ENCODE measurements at places on chromosomes 13 and 19.

DNA sequence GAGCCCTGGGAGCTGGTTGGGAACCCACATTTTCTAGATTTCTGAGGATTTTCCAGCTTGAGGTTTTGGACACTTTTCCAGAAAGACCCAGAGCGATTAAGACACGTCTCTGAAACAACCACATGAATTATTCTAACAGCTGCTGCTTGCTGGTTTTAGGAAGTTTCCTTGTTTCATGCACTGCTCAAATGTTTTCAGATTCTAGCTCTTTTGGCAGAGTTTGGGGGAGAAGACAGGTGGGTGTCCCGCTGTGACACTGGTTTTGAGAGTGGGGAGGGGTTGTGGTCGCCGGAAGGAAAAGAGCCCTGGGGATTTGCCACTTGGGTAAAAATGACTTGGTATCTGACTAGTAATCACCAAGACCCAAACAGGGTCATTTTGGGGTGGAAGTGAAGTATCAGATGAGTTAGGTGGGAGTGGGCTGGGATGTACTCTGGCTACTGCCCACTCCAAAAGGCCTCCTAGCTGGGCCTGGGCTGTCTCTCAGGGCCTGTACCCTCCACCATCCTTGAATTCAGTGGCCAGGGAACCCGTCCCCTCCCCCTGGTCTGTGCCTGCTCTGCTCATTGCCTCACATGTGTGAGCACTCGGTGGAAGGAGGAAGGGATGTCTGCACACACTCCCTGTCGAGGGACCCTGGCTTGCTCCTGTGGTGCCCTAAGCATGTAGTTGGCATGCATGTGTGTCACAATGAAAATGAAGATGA lies 13.2 kb downstream of the GATAD2A start:
- DNase-seq, result no peak

DNA sequence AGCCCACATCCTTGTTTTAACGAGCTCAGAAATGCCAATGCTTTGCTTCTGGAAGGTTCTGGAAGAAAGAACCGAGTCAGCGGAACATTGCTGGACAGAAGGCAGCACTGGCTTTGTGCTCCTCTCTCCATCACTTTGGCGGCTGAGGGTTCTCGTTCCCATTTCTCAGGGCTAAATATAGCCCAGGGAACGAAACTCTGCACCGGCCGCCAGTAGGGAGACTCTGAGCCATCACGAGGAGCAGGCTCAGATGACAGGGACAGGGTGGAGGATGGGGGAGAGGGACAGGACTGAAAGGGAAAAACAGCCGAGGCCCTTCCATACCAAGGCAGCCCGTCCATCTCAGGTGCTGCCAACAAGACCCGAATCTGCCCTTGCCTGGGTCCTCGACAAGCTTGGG lies 166.4 kb downstream of the CACNA1A start:
- no peak for DNase-seq

DNA sequence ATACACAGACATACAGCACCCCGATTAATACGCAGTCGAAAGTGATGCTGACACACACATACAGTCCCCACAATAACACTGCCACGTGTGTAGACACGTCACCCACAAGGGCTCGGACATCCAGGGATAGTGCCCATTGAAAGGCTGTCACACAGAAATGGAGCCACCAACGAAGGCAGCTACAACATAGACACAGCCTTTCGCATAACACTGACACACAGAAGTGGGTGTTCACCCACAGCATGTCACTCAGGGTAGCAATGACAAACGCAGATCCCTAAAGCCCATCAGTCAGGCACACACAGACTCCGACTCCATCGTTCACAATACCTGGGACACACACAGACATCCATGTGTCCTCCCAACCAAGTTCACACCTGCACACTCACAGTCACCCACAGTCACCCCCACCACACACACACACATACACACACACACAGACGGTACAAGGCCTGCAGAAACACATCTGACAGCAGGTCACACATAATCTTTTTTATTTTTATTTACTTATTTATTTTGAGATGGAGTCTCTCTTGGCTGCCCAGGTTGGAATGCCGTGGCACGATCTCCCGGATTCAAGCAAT lies 10.4 kb upstream of the NANOS3 start:
- no peak for DNase-seq

- no peak for DNase-seq
Observed at GRCh38 chr13:44734201-44734707, 158.1 kb upstream of the TSC22D1 start.

GRCh38 chr13:28353679-28354078 lies 141.2 kb downstream of the FLT1 start:
- no peak for DNase-seq

GRCh38 chr13:112759827-112760226 lies 70.0 kb downstream of the ATP11A start:
- DNase-seq, result no peak

DNA sequence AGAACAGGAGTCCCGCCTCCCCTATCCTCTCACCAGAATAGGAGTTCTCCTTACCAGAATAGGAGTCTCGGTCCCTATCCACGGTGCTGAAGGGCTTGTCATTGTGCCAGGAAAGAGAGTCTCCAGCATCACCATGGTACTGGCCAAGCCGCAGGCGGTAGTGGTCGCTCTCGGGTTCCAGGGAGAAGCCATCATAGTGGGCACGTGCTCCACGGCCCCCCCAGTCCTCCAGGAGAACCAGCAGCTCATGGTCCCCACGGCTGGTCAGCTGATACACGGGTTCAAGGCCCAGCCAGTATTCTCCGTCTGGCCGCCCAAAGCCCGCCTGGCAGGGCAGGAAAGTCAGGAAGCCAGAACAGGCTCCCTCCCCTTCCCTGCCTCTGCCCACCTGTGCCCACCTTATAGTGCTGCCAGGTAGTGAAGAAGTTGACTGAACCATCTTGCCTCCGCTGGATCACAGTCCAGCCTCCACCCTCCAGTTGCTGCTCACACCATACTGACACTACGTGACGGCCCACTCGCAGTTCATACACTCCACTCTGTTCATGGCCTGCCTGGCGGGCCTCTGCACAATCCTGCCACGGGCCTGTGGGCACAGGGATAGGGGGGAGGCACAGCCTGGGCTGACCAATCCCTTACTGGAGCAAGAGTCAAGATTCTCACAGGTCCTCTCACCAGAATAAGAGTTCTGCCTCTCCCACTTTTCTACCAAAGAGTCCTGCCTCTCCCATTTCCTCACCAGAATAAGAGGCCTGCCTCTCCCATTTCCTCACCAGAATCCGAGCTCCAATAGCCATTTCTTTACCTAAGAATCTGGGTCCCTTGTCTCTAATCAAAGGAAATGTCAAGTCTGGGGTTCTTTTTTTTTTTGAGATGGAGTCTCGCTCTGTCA lies 7.4 kb downstream of the SHFL start:
- DNase-seq, result no peak

DNA sequence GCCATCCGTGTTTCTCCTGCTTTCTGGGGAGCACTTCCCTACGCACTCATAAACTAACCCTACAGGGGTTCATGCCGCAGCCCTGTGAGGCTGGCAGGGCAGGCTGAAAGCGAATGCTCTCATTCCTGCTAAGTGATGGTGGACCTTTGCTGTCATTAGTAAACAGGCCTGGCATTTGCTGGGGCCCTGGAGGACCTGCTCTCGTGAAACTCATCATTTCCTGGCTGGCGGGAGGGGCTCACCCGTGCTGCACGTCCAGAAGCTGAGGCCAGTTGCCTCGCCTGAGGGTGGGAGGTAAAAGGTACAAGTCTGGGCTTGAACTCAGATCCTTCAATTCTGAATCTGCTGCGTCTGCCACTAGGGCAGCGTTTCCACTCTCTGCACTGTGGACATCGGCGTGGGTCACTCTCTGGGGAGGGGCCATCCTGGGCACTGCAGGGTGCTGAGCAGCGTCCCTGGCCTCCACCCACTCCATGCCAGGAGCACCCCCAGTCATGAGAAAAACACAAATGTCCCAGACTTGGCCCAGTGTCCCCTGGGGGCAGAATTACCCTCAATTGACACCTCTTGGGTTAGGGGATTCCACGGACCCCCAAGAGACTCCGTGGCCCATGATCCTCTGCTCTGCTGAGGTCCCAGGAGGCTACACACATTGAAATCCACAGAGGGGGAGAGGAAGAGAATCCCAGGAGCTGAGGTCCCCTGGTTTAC lies 7.0 kb downstream of the MOB3A start:
- no peak for DNase-seq

DNA sequence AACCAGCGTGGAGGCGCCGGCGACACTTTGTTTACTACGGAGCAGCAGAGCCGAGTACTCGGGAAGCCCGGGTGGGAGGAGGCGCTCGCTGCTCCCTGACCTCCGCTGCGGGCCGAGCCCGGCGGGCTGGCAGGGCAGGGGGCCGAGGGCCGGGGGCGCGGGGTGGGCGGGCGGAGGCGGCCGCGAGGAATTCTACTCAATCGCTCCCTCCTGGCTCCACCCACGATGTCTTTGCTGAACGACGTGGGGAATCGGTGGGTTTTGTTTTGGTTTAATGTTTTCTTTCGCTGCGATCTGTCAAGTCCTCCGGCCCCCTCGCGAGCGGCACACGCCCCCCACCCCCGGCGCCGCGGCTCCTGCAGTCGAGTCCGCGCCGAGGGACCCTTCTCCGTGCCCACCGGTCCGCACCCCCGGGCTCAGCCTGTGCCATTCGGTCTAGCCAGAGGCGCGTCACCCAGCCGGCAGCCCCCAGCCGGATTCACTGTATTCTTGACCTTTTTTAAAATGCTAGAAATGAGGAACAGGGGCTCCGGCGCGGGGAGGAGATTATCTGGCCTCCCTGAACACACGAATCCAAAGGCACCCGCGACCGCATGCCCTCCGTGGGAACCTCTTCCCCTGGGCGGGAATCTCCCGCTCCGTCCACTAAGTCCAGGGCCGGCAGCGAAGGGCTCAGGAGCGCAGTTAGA lies 636 bp upstream of the FOXO1 start:
- no peak for DNase-seq

DNA sequence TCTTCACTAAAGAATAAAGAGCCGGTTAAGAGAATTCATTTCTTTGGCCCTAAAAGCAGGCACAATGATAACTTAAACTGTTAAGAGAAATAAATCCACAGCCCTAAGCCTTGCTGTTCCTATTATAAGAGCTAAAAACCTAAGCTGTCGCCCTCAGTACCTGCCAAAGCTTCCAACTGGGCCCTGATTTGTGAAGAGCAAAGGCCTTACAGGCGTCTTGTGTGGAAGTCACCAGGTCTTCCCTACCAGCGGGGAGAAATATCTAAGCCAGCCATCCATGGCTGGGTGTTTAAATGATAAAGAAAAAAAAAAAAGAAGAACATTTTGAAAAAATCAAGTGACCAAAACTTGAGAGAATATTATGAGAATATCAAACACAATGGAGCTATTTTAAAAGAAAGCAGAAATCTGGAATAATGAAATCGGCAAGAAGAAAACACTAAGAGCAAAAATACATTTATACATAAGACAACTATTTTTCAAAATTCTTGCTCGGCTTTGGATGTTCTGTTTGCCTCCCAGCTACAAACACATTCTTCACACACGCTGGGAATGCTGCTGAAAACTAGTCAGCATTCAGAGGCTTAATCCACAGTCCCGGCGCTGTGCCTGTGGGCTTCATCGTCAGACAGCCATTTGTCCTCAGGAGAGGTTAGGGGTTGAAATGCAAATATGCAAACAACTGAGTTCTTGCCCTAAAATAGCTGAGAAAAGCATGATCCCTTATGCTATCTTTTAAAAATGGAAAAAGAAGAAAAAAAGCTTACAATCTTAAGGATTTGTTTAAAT lies 89.8 kb upstream of the LSM14A start:
- no peak for DNase-seq

GRCh38 chr13:103772576-103772975 lies 706.4 kb upstream of the SLC10A2 start:
- DNase-seq, result no peak

DNA sequence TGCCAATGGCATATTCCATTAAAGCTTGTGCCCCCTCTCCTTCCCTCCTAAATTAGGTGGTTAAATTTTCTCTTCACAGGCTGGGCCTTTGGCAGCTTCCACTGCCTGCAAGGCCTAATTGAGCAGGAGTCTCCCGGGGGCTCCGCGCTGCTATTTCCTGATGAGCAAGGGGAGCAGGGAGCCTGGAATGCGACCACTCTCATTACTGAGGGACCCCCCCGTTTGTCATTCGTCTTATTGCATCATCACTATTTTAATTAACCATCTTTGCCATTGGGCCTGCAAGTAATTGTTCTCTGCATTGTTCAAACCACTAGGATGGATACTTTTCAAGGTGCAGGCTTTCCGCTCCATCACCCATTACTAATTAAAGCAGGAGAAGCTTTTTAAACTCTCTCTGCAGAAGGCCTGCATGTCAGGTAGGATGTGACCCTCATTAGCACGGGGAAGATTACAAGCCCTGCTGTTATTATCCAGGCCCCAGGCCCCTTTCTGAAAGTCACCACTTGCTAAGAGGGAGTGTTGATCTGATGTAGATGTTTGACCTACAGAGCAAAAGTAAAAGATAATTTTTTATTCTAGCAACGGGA lies 142.3 kb downstream of the OXGR1 start:
- no peak for DNase-seq

DNA sequence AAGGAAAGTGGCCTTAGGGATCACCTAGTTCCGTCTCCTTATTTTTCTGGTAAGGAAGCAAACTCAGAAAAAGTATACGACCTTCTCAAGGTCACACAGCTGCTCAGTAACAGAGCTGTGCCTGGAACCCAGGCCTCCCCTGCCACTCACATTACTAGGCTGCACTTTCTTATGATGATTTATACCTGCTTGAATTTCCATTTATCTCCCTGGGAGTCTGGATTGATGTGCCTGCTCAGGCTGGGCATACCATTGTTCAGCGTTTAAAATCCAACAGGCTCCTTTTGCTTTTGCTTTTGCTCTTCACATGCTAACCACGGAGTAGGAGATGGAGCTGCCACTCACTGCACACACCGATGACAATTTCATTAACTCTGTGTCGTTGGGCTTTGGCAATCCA lies 241.0 kb downstream of the OLFM4 start:
- no peak for DNase-seq

- DNase-seq, result no peak
Observed at GRCh38 chr13:112479389-112479788, 103.2 kb downstream of the SPACA7 start.

GRCh38 chr13:65584126-65584525 lies 1646.0 kb downstream of the PCDH9 start:
- DNase-seq, result no peak

DNA sequence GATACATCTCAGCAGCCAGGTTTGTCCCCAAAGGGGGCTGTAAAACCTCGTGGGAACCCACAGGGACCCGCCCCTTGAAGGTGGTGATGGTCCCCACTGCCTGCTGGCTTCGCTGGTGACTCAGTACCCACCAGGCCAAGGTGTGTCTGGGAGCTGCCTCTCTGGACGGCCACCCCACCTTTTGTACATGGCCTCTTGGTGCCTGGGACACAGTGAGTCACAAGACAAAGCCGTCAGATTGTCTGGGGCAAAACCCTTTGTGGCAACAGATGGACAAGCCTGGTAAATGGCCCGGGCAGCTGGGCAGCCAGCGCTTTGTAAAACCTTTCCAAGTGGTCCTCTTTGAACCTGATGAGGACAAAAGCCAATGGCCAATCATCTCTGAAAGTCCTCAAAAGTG lies 27.9 kb upstream of the KLF2 start:
- no peak for DNase-seq

GRCh38 chr13:32647926-32648325 lies 61.7 kb downstream of the PDS5B start:
- DNase-seq, result no peak

DNA sequence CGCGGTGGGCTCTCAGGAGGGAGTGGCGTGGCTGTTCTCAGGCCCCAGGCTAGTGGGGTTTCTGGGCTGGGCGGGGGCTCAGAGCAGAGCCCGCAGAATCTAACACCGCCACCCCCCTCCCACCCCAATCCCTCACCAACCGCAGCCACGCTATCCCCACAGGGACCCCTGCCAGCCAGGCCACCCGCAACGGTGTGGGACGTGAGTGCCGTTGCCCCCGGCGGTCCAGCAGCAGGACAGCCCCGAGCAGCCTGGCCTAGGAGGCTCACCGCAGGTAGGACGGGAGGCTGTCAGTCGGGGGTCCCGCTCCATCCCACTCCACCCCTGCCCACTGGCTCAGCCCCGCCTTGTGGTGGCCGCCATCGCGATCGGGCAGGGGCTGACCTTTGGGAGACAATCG lies at the start of gene NTN5:
Gene NTN5 (minus strand): TSS at position 24 of the 400 bp plus-strand sequence. CDS start 2,031 bp downstream, outside the sequence.
- no peak for DNase-seq
